ENCODE measurements at places on chromosomes 4 and X.

- DNase-seq = peak; percentile 68
Observed at GRCh38 chr4:7210824-7211223, 18.5 kb downstream of the SORCS2 start.

DNA sequence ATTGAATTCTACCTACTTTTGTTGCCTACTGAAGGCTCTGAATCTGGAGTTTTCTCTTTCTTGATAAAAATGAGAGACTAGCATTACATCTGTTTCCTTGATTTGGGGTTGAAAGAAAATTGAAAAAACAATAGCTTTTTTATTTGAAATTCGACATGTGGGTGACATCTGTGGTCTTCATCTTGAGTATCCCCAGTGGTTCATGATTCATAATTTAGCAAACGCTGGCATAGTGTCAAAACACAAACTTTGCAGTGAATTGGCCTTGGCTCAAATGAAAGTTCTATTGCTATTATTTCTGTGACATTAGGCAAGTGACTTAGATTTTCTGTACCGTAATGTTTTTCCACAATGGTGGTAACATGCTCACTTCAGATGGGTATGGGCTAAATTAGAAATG lies 747.6 kb downstream of the PCDH7 start:
- peak; percentile 64 for DNase-seq

GRCh38 chr4:35934320-35934981 lies 309.9 kb downstream of the ARAP2 start:
- peak; percentile 48 for DNase-seq

DNA sequence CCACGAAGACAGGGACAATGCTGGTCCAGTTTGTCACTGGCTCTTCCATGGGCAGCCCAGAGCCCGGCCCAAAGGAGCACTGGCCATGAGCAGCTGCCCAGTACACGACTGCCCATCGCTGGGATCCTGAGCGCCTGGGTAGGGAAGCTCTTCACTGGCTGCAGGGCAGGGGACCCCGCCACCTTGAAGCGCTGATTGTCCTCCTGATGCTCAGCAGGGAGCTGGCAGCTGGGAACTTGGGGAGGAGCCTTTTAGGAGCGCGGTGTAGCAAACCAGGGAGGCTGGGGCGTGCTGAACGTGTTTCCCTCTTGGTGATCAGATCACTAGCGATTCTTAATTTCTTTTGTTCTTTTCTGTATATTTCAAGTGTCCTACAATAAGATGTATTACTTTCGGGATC lies 1.8 kb downstream of the L1CAM start:
- DNase-seq = no peak

DNA sequence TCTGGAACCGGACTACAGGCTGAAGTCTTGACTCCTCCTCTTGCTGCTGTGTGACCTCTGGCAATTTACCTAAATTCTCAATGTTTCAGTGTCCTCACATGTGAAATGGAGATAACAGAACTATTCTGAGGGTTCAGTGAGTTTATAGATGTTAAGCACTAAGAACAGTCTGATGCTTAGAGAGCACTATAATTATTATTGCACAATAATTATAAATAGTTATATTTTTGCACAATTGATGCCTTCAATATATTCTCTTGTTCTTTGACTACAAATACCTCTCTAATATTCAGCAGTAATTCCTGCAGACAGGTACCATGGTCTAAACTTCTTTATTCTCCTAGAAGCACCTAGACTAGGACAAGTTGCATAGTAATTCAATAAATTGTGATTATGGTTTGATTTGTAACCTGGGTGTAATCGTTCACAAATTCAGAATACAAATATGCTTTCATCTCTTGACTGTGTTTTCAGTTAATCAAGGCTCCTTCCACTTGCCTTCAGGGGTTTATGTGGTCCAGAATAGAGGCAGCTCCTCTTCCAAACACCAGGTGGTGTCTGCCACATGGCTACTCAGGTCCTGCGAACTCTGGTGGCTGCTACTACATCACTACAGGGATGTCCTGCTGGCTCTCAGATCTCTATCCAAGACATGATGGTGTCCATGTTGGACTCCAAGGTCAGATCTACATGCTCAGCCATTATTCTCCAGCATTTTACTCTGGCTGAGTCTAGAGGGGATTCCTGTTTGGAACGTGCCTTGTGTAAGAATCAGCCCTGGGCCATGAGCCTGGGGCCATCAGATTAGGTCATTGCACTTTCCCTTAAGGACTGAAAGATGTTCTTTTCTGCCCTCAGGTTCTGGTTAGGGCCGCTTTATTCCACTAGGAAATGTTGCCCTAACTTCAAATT lies 103.4 kb downstream of the QRFPR start:
- peak; percentile 39 for DNase-seq
